ENCODE measurements at places on chromosomes 5 and 9.

DNA sequence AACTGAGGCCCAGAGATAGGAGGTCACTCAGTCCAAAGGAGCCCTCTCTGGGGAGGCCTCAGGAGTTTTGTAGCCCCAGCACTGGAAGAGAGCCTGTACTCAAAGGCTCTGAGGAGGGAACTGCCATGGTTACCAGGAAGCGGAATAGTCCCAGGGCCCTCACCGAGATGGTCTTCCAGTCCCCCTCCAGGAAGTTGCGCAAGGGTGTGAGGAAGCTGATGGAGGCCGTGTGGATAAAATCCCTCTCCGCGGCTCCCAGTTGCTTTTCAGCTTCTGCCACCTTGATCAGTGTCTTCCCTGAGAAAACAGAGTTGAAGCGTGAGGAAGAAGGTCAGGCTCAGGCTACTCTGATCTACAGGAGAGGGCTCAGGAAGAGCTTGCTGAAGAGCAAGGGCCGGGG, 13.5 kb downstream of the SH3GLB2 start:
- no peak for DNase-seq

DNA sequence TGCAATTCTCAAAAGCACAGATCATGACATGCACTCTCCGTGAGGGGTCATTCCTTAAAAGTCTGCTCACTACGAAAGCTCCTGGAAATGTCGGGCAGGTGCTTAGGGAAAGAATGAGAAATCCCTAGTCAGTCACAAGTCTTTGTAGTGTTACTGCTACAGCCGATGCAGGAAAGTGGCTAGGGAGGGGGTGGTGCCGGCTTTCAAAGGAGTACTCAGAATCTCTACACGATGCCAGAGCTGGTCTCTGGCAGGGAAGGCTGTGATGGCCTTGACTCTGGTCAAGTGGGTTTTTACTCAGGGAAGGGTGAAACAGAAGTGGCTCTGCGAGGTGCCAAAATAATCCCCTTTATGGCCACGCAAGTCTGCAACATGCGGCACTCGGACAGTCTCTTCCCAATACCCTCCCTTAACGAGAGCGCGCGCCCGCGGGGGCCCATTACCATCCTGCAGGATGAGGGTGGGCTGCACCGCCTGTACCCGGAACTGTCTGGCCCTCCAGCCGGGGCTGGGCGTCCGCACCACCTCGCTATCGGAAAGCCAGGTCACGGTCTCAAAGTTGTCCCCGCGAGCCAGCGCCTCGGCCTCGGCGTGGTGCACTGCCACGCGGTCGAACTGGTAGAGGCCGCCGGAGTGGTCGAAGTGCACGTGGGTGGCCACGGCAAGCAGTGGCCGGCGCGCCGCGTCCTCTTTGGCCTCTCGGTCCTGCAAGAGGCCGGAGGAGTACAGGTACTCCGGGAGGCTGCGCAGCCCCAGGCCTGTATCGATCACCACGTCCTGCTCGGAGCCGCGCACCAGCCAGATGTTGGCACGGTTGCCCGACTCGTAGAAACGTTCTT, 956 bp downstream of the MBLAC2 start:
- peak; percentile 47 for DNase-seq

- peak; percentile 2 for DNase-seq
Measured at GRCh38 chr9:19967216-19967887, 178.5 kb upstream of the SLC24A2 start.

GRCh38 chr9:96071076-96071814, 195.8 kb downstream of the ERCC6L2 start:
- DNase-seq = peak; percentile 16

DNA sequence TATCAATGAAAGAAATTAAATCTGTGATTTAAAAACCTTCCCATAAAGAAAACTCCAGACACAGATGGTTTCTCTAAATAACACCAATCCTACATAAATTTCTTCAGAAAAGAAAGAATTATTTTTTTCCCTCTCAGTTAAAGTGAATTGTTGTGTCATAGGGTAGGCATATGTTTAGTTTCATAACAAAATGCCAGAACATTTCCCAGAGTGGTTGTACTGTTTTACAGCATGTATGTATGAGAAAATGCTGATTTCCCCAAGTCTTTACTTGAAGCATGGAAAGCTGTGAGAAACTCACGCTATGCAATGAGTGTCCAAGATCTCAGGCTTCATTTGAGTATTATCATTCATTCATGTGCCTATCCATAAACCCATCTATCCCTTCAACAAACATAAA, 582.5 kb downstream of the ELAVL2 start:
- DNase-seq = no peak
